ENCODE measurements at places on chromosomes 2 and 18.

GRCh38 chr2:51324051-51324450 is 292.1 kb upstream of the NRXN1 start:
- DNase-seq = no peak

DNA sequence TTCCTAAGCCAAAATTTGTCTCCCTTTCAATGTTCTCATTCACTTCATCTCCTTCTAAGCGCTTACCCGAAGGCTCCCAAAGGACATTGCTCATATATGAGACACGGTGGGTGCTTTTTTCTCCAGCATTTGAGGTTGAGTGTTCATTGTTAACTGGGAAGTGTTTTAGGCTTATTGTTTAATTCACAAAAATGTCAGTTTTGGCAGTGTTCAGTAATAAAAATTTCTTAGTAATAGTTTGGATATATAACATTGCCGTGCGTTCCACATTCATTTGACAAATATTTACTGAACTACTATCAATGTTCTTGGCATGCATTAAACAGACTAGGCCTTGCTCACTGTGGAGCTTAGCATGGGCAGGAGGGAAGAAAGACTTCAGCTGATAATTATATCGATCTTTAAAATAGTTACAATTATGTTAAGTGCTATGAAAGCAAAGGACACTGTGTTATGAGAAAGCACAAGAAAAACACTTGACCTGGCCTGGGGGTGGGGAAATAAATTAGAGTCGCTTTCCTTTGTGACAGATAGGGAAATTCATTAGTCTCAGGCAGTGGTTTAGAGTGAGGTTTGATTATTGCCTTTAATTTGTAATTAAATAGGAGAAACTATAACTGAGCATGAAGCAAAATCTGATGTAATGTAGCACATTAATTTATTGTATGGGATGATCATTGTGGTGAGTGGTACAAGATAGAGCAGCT is 82.2 kb upstream of the DOCK10 start:
- DNase-seq = no peak

- DNase-seq = no peak
Observed at GRCh38 chr2:236754271-236754944, 184.8 kb downstream of the ACKR3 start.

DNA sequence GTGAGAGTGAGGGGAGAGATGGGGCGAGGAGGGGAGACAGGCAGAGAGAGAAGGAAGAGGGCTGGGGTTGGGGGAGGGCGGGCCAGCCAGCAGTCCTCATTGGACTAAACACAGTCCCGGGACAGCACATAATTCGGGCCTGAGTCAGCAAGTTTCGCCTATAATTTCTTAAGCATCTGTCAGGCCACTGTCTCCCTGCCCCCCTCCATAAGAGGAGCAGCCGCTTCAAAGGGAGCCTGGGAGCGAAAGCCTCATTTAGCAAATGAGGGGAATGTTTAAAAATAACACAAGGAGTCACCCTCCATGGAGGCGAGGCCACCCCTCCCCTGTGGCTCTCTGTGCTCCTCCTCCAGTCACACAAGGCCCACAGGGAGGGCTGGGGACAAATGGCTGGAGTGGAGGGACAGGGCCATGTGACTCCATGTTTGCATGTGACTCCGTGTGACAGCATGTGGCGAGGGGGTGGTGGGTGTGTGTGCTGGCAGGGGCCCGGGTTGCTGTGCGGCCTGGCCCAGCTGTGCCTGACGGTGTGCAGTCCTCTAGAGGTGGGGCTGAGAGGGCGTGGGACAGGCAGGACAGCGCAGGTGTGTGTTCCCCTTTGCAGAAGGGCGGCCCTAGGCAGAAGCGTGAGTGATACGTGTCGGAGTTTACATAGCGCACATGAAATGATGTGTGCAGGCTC is 162.4 kb downstream of the CELF4 start:
- no peak for DNase-seq
